ENCODE measurements at places on chromosomes 4 and X.

GRCh38 chrX:78092296-78092695, 11.8 kb upstream of the PGK1 start:
- DNase-seq: peak; percentile 28

- DNase-seq: no peak
These were observed 349.0 kb upstream of the TRAM1L1 start for GRCh38 chr4:117434424-117434823.

GRCh38 chrX:139932901-139933796, at the start of gene ATP11C:
ATP11C (minus strand) TSS chrX:139933053; CDS start chrX:139932042, 1,011 bp downstream.
- DNase-seq: peak; percentile 83

- no peak for DNase-seq
These were observed 40.8 kb downstream of the VSIG4 start for GRCh38 chrX:65999029-65999562.

DNA sequence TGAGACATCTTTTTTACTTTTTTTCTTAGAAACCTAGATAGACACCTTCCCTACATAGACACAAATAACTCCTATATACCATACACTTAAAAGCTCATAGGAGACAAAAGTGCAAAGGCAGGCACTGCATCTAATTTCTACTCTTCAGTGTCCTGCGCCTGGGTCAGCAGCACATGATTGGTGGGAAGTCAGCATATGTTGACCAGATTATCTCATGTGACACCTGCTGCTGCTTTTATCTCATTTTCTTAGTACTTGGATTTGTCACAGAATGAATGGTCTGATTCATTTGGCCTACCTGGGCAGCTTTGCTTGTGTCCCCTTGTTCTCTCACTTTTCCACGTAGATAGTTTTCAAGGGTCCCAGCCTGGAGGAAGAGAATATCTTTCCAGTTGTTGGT, 24.9 kb upstream of the LNX1 start:
- DNase-seq: no peak

GRCh38 chr4:172996571-172997216, 171.9 kb upstream of the GALNT7 start:
- DNase-seq: no peak

DNA sequence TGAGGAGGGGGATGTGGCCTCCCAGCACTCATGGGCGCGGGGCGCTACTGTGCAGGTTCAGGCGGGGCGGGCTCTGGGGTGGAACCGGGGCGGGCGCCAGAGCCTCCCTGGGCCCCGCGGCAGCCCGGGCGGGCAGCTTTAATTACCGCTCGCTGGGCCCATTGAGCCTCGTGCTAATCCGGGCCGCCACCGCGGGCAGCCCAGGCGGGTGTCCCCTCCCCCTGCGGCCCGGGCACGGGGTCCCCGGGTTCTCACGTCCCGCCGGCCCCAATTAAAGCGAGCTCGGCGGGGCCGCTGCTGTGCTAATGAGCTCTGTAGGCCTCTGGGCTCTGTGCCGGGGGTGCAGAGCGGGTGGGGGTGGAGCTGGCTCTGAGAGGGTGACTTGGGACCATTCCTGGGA, 22.8 kb upstream of the FGFR3 start:
- DNase-seq: no peak

- DNase-seq: no peak
These were observed 43.5 kb upstream of the ARX start for GRCh38 chrX:25059273-25059672.
